ENCODE measurements at places on chromosomes 13 and 19.

- DNase-seq = no peak
These were observed 1291.0 kb upstream of the SLC10A2 start for GRCh38 chr13:104357174-104357573.

DNA sequence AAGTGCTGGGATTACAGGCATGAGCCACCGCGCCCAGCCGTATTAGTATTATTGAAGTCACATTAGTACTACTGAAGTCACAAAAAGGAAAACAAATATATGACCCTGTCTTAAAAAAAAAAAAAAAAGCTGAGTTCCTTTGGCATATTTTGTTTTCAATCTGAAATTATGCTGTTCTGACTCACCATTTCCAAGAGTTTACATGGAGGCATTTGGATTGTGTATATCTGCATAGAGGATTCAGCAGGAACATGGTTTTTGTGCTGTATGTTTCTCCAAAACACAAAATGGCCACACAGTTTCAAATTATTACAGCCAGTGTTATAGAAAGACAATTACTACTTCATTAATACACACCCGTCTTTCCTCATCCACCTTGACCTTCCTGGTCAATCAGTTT is 103.5 kb upstream of the TSC22D1 start:
- DNase-seq = no peak

- DNase-seq = no peak
These were observed 1.5 kb downstream of the RNF6 start for GRCh38 chr13:26220575-26220974.

GRCh38 chr13:99865420-99865930 is 106.1 kb downstream of the ZIC5 start:
- no peak for DNase-seq

DNA sequence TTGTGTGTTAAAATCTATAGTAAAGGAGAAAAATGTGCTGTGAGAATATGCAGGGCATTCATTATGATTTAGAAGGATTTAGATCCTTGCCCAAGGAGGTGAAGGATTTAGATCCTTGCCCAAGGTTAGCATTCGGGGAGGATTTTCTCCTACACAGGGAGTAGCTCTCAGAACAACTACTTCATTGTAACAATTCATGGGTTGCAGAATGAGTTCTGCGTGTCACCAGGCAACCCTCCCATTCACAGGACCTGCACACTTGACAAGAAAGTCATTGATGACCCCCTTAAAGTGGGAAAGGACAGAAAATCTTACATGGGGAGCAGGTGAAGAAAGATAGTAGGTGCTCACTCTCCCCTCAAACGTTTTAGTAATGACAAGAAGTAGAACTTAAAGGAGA is 167.1 kb upstream of the MAB21L1 start:
- no peak for DNase-seq

GRCh38 chr13:47044842-47045241 is 148.0 kb upstream of the HTR2A start:
- DNase-seq = no peak

DNA sequence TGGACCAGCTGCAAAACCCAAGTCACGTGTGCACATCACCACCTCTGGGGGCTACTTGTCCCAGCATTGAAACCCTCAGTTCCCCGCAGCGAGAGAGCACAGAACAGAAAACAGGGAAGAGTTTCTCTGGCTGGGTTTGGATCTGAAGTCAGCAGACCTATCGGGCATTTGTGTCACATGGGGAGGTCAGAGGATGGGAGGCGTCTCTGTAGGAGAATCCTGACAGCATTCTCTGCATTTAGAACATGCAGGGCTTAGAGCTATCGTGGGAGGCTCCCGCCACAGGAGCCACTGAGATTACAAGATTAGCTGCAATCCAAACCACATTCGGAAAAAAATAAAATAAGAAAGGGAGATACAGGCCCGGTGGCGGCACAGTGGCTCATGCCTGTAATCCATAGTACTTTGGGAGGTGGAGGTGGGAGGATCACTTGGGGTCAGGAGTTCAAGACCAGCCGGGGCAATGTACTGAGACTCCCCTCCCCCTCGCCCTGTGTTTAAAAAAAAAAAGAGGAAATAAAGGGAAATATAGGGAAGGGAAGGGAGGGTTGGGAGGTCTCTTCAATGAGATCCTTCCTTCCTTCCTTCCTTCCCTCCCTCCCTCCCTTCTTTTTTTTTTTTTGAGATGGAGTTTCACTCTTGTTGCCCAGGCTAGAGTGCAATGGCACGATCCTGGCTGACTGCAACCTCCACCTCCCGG is 2.9 kb upstream of the TLE6 start:
- no peak for DNase-seq

DNA sequence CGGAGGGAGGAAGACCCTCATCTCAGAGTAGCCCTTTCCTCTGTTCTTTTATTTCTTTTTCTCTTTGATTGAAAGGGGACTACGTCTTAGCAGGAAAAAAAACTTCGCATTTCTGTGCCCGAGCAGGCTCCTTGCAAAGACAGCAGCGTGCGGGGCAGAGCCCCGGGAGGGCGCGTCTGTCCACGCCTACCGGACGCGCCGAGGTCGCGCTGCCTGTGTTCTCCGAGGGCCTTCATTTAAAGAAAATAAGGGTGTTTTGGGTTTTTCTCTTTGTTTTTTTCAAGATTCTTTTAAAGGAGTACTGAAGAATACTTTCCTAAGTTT is 29.2 kb downstream of the CERS1 start:
- DNase-seq = no peak

GRCh38 chr19:3319643-3320353 is 46.6 kb upstream of the NFIC start:
- DNase-seq = no peak

- no peak for DNase-seq
These were observed 6.2 kb downstream of the GFY start for GRCh38 chr19:49431330-49431749.

Data from AG08395 (cell line).